ENCODE measurements at places on chromosomes 11 and 22. TPM values are rescaled to one million over a fixed set of nuclear protein-coding genes. Genes with fewer than 3 reads are reported as not detected.

GRCh38 chr22:17578136-17578754, 14.9 kb downstream of the SLC25A18 start:
- H3K4me3 ChIP-seq, result no peak overlapping the region
- no peaks in the 10 kb centered on the region for H3K27me3 ChIP-seq
- H3K27ac ChIP-seq, result no peak overlapping the region
- no peaks in the 10 kb centered on the region for H3K36me3 ChIP-seq
- no peak for DNase-seq

GRCh38 chr11:21988477-21988876, 204.4 kb upstream of the ANO5 start:
- H3K27ac ChIP-seq, result no peak overlapping the region
- no peak overlapping the region for H3K4me3 ChIP-seq
- no peaks in the 10 kb centered on the region for H3K27me3 ChIP-seq
- H3K4me1 ChIP-seq, result no peaks in the 10 kb centered on the region
- no peak for DNase-seq

- no peaks in the 10 kb centered on the region for H3K27me3 ChIP-seq
- H3K4me3 ChIP-seq, result no peak overlapping the region
- no peaks in the 10 kb centered on the region for H3K4me1 ChIP-seq
- DNase-seq, result no peak
- H3K36me3 ChIP-seq, result no peaks in the 10 kb centered on the region
- H3K27ac ChIP-seq, result no peak overlapping the region
These were observed 24.7 kb downstream of the ARAP1 start for GRCh38 chr11:72727521-72727920.

The SYT13 gene
- 12.3 TPM for total RNA-seq

The CST6 gene
- total RNA-seq, result 1.6 TPM

The OR51T1 gene
- total RNA-seq, result not detected

DNA sequence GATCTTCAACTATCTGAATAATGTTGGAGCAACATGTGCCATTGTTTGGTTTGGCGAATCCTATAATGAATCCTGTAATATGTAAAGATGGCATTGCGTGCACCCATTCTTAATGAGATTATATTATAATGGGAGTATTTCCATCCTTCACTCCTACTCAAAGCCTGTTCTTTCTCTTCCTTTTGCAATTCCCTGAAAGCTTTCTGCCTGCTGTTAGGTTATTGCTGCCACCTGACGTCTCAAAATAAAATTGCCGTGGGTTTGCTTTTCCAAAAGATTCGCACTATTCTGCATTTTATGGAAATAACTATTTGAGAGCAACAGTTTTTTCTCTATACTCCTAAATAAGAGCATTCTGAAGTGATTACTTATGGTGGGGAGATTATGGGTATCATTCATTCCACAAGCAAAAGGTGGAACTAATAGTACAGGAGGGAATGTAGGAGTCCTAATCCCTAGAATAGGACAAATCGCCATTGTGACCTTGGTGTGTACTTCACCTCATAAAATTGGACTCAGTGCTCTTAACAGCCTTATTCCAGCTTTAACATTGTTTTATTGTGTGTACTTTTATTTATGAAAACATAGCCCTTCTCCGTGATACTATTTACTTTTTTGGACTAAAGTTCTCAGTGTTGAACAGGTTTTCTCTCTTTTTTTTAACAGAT, 69.6 kb upstream of the ALKBH3 start:
- H3K27ac ChIP-seq, result no peak overlapping the region
- H3K27me3 ChIP-seq, result no peaks in the 10 kb centered on the region
- H3K36me3 ChIP-seq, result peaks cover under 1% of the 10 kb centered on the region
- no peak for DNase-seq
- H3K4me3 ChIP-seq, result no peak overlapping the region

DNA sequence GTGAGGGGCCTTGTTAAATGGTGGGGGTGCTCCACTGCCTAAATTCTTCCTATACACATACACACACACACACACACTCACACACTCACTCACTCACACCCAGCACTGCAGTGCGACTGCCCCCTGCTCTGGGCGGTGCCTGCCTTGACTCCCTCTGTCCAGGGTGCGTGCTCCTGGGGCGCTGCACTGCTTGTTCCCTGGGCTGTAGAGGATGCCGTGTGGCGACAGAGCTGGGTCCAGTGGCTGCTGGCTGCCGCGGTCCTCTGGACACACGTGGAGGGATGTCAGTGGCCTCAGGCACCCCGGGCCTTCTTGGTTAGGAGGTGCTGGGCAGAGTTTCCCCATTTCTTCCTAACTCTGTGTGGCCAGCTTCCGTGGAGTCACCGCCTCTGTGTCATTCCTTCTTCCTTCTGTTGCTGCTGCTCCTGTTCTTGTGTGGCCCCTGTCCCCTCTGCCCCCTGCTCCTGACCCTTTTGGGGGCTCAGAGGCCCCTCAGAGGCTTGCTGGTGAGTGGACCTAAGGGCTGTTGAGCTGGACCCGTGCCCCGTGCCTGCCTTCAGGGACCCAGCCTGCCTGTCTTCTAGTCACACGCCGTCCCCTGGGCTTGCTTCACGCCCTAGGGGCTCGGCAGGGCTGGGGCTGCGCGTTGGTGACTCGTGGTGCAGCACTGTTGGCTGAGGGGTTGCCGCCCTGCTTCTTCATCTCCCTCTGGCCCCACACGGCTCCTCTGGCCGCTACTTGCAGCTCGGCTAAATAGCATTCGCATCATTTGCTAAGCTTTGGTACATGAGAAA, 147.0 kb downstream of the TBC1D22A start:
- no peaks in the 10 kb centered on the region for H3K36me3 ChIP-seq
- no peak overlapping the region for H3K27ac ChIP-seq

GRCh38 chr11:84289381-84289906, 1003.3 kb upstream of the CCDC90B start:
- H3K36me3 ChIP-seq, result no peaks in the 10 kb centered on the region
- no peak overlapping the region for H3K4me3 ChIP-seq
- H3K4me1 ChIP-seq, result no peaks in the 10 kb centered on the region

DNA sequence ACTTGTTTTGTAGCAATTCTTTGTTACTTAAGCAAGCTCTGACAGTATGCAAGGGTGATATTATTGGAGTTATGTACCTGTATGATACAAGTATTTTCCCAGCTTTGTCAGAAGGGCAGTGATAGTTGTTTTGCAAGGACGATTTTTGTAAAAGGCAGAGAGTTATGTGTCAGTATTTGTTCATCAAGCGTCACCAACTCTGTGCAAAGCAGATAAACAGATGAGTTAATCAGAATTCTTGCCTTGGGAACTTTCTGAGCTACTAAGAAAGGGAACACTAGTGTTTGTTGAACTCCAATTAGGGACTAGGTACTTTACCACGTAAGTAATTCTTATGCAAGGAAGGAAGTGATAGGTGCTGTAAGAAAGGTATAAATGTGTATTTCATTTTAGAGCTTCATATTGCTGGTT, 1.4 kb downstream of the USP47 start:
- H3K27ac ChIP-seq, result no peak overlapping the region
- DNase-seq, result no peak
- peaks cover 5% of the 10 kb centered on the region for H3K4me1 ChIP-seq
- no peaks in the 10 kb centered on the region for H3K27me3 ChIP-seq
- peak overlapping the region; percentile 87 for H3K4me3 ChIP-seq
- H3K36me3 ChIP-seq, result no peaks in the 10 kb centered on the region

DNA sequence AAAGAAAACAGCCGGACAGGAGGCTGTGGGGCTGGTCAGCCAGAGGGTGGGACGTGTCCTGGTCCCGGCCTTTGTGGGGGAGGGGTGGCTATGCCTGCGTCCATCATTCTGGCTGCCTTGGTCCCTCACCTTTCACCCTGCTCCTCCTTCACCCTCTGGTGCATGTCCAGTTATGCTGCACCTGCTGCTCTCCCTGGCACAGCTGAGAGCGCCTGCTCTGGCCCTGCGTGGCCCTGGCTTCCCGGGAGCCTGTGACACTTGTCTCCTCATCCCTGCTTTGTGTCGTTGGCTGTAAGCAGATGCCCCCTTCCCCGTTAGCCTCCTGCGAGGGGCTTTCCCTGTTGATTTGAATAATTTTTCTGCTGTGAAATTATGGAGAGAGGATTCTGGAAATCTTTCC, 16.6 kb downstream of the PHRF1 start:
- DNase-seq, result no peak
- H3K27me3 ChIP-seq, result no peaks in the 10 kb centered on the region
- no peak overlapping the region for H3K4me3 ChIP-seq
- peaks cover 21% of the 10 kb centered on the region for H3K36me3 ChIP-seq
- no peaks in the 10 kb centered on the region for H3K4me1 ChIP-seq

The SLC17A6 gene
- total RNA-seq, result 1.6 TPM

GRCh38 chr11:60155931-60156330, 27.0 kb downstream of the MS4A6A start:
- H3K4me3 ChIP-seq, result no peak overlapping the region
- H3K27ac ChIP-seq, result no peak overlapping the region
- no peaks in the 10 kb centered on the region for H3K4me1 ChIP-seq
- no peaks in the 10 kb centered on the region for H3K36me3 ChIP-seq

The MS4A7 gene
- total RNA-seq, result not detected

The SLC15A3 gene
- 33.7 TPM for total RNA-seq

The SPDYC gene
- not detected for total RNA-seq

- H3K4me3 ChIP-seq, result no peak overlapping the region
- no peak overlapping the region for H3K27ac ChIP-seq
- no peaks in the 10 kb centered on the region for H3K27me3 ChIP-seq
- H3K36me3 ChIP-seq, result peaks cover 18% of the 10 kb centered on the region
These were observed 806 bp upstream of the SAAL1 start for GRCh38 chr11:18106688-18107087.

DNA sequence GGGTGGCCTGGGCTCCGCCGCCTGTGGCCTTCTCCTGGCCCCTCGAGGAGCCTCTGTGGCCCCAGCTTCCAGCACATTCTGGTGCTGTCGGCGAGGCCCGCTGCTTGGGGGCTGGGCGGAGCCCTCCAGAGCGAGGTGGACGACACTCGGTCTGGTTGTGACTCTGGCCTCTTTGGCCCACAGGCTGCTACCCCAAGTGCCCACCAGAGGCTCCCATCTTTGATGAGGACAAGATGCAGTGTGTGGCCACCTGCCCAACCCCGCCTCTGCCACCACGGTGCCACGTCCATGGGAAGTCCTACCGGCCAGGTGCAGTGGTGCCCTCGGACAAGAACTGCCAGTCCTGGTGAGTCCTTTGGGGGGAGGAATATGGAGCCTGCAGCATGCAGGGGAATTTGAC, 22.4 kb downstream of the MUC5AC start:
- H3K4me3 ChIP-seq, result no peak overlapping the region
- H3K27ac ChIP-seq, result no peak overlapping the region
- H3K36me3 ChIP-seq, result no peaks in the 10 kb centered on the region
- H3K27me3 ChIP-seq, result no peaks in the 10 kb centered on the region
- DNase-seq, result no peak

The YPEL4 gene
- total RNA-seq, result 0.13 TPM

DNA sequence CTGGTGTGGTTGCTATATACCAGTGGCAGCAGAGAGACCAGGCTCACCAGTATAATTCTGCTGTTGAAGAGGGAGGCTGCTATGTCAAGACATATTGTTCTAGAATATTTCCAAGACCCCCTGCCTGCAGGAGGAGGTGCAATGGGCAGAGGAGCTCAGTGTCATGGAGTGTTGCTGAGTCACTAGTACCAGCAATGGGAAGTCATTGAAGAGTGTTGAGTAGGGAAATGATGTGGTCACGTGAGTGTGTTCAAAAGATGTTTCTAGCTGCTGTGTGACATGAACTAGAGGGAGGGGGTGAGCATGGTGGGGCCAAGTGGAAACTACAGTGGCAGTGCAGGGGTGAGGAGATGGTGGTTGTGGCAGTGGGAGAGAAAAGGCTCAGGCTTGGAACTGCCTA, 76.3 kb upstream of the BIRC3 start:
- no peaks in the 10 kb centered on the region for H3K36me3 ChIP-seq
- H3K4me3 ChIP-seq, result no peak overlapping the region
- no peaks in the 10 kb centered on the region for H3K4me1 ChIP-seq

DNA sequence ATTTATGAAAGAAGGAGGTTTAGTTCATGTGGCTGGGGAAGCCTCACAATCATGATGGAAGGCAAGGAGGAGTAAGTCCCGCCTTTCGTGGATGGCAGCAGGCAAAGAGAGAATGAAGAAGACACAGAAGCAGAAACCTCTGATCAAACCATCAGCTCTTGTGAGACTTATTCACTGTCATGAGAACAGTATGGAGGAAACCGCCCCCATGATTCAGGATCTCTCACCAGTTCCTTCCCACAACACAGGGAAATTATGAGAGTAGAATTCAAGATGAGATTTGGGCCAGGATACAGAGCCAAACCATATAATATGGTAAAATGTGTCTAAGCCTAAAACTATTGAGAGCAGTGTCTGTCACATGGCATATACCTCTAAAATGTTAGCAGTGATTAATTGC, 503.8 kb upstream of the CCDC179 start:
- no peak overlapping the region for H3K27ac ChIP-seq
- DNase-seq, result no peak
- H3K4me3 ChIP-seq, result no peak overlapping the region
- H3K4me1 ChIP-seq, result no peaks in the 10 kb centered on the region
- peaks cover 1% of the 10 kb centered on the region for H3K27me3 ChIP-seq

DNA sequence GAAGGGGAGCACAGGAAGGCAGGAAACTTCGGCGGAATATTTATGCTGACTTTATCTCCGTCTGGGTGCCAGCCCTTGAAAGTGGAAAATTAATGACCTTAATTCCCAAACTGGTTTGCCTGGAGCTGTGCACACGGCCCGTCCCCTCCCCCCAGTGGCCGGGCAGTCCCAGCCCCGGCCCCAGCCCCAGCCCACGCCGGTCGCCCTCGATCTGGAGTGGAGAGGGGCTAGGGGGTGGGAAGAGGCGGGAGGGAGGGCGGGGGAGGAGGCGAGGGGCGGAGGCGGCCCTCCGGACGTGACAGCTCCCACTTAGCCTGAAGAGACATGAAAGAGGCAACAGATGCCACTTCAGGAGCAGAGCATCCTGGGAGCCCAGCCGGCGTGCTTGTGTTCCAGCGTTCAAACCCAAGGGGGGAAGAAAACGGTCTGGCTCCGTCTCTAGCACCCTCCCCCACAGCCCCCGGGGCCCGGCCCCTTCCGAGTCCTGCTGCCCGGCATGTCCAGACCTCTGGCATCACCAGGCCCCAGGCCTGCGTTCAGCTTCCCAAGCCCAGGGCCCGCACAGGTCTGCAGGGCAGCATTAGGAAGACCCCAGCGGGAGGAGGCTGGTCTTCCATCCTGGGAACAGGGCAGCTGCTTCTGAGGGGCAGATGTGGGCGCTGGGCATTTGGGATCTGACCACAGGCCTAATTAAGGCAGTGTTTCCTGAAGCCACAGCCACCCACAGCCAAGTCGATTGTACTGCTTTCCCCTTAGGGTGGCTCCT, 20.0 kb upstream of the LMO1 start:
- peak; percentile 74 for DNase-seq
- H3K27me3 ChIP-seq, result no peaks in the 10 kb centered on the region
- peaks cover 11% of the 10 kb centered on the region for H3K4me1 ChIP-seq
- no peak overlapping the region for H3K27ac ChIP-seq

The COMMD9 gene
- 49.1 TPM for total RNA-seq

DNA sequence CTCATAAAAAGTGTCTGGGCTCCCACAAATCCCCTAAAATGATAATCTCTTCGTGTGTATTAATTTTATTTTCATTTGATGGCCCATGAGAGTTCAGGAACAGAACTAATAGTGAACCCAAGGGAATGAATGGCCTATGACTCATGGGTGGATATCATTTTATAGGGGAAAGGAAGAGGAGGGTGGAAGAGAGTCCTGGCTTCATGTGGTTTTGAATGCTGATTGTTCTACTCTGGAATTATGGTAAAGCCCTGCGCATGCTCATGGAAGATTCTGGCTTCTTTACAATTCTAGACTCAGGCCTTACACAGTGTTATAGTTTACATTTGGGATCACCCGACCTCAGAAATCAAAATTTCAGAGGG, 35.2 kb downstream of the MAML2 start:
- H3K4me1 ChIP-seq, result peaks cover 17% of the 10 kb centered on the region
- DNase-seq, result no peak
- no peak overlapping the region for H3K4me3 ChIP-seq

Measured in H1 (cell line).